ENCODE measurements at places on chromosomes 5 and 9. TPM values are rescaled to one million over a fixed set of nuclear protein-coding genes. Genes with fewer than 3 reads are reported as not detected.

Gene TMEM215
- not detected for polyA plus RNA-seq

Gene CYLC2
- not detected for polyA plus RNA-seq

- DNase-seq: no peak
These were observed 4.6 kb upstream of the EGFLAM start for GRCh38 chr5:38253759-38254158.

- DNase-seq: no peak
These were observed 8.0 kb upstream of the UBAC1 start for GRCh38 chr9:135969064-135969683.

GRCh38 chr5:173001229-173001841, 17.8 kb downstream of the ATP6V0E1 start:
- no peak for DNase-seq

Gene LECT2
- polyA plus RNA-seq: not detected

GRCh38 chr9:93869088-93869487, 86.1 kb downstream of the BARX1 start:
- DNase-seq: no peak

DNA sequence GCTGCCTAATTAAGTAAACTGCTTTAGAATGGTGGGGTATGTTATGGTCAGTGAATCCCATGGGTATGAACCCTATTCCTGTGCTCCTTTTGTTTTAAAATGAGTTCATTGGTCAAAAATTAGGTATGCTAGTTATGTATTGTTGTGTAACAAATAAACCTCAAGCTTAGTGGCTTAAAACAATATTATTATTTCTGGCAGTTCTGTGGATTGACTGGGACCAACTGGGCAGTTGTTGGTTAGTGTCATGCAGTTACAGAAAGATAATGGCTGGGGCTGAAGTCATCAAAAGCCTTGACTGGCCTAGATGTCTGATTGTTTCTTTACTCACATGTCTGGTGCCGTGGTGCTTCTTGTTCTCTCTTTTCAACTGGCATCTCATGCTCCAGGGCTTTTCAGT, 8.9 kb upstream of the PTAR1 start:
- DNase-seq: no peak

DNA sequence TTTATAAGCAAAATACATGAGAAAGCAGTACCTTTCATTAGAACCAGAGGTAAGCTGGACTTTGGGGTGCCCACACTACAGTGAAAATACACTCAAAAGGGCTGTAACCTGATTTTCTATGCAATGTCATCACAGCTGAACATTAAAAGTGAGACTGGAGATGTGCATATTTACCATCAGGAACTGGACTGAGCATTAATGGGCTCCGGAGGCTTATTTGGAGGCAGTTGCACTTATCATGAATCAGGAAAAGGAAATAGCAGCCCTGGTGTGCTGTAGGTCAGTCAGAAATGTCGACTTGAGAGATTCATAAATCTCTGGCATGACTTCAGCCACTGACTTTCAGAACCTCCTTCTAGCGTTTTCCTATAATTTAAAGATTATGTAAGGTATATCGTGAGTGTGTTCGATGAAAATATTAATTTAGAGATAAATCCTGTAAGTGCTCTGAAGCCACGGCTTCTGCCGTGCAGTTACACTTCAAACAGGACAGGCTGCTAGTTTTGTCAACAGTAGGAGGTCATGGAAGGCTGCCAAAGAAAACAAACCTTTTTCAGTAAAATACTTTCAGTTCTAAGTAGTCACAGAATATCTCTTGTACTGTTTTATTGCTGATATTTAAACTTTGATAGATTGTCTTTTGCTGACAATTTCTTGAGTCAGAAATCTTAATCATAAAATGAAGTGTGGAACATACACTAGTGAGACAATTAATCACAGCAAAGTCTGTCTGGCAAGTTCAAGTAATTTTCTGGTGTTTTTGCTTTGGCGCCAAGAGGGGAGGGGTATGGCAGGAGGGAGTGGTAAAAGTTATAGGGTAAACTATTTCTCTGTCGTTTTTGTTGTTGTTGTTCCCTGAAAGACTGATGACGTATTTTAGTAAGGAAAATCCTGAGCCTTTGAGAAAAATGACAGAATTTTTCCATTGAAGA, 939.7 kb downstream of the NR2F1-AS1 start:
- DNase-seq: no peak

DNA sequence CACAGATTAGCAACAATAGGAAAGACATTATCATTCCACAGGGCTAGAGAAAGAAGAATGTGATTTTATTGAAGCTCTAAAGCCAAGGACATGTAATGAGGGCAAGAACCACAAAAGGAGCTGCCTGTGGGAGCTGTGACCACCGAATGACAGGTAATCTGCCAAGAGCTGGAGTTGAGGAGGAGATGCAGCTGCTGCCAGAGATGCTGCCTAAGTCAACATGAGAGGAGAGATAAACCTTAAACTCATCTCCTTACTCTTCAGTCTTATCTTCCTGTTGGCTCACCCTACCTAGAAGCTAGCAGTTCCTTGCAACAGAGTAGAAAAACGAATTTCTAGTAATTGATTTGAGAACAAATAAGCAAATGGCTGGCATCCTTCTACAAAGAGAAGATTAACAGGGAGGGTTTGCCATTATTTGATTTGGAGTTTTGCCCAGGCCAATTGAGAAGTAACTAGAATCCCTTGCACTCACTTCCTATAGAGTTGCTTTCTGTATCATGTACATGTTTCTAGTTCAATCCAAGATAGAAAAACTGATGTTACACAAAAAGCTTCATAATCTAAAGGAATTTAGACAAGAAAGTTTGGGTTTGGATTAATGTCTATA, 539.2 kb downstream of the TLE1 start:
- DNase-seq: no peak

DNA sequence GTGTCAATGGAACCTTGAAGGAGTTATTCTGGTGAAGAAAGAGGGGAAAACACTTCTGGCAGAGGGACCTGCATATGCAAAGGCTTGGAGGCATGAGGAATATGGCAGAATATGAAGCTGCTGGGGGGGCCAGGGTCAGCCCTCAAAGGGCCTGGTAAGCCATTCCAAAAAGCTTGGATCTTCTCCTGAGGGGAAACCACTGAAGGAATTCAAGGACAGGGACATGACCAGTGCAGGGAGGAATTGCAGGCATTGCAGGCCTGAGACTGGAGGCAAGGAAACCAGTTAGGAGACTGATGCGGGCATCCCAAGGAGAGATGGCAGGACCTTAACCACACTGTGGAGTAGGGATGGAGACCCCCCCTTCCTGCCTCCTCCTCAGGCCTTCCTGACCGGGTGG, 21.4 kb downstream of the ENHO start:
- no peak for DNase-seq
